Motor neuron (in vitro differentiated cells): ENCODE measurements at places on chromosomes 13 and 19. TPM values are rescaled to one million over a fixed set of nuclear protein-coding genes. Genes with fewer than 3 reads are reported as not detected.

GRCh38 chr13:21813110-21813509 is 142.2 kb downstream of the FGF9 start:
- ATAC-seq = no peak

DNA sequence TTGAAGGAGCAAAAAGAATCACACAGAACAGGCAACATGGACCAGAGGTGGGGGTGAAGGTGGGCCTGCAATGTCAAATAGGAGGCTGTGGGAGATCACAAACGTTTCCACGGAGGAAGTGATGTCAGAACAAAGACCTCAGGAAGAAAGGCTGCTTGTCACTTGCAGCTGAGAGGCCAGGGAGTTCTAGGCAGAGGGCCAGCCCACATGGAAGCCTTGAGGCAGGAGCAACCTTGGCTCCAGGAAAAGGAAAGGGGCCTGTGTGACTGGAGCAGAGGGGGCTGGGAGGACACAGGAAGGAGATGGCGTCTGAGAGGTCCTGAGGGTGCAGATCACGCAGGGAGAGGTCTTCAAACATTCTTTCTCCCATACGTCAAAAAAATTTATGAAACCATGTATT is 16.3 kb downstream of the ZNF160 start:
- no peak for ATAC-seq

DNA sequence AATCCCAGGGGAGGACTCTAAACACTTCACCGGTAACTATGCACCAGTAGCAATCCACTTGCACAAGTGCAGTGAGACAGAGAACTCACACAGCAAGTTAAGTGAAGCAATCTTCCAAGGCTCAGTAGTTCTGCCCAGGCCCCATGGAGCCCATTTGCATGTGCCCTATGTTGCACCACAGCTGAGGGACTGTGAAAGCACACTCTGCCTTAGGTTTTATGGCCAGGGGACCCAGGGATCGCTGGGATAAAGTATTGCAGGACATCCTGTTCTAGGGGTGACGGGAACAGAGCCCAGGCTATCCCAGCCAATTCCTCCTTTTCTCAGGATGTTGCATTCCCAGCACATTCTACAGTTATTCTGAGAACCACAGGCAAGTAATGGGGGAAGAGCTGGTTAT is 6.0 kb upstream of the AMER2 start:
- no peak for ATAC-seq

GRCh38 chr19:14149509-14149994 is 13.2 kb upstream of the ASF1B start:
- peak; percentile 47 for ATAC-seq

- ATAC-seq = no peak
Measured at GRCh38 chr13:59880468-59880867, 283.3 kb downstream of the DIAPH3 start.

- peak; percentile 1 for ATAC-seq
Measured at GRCh38 chr19:10419200-10419645, 1.1 kb upstream of the PDE4A start.

GRCh38 chr13:23996456-23996855 is 99.2 kb upstream of the C1QTNF9B start:
- no peak for ATAC-seq

- no peak for ATAC-seq
Measured at GRCh38 chr13:93244918-93245280, 18.3 kb downstream of the GPC6 start.

- ATAC-seq = no peak
Measured at GRCh38 chr19:55638864-55639359, 1.9 kb upstream of the ZNF580 start.

DNA sequence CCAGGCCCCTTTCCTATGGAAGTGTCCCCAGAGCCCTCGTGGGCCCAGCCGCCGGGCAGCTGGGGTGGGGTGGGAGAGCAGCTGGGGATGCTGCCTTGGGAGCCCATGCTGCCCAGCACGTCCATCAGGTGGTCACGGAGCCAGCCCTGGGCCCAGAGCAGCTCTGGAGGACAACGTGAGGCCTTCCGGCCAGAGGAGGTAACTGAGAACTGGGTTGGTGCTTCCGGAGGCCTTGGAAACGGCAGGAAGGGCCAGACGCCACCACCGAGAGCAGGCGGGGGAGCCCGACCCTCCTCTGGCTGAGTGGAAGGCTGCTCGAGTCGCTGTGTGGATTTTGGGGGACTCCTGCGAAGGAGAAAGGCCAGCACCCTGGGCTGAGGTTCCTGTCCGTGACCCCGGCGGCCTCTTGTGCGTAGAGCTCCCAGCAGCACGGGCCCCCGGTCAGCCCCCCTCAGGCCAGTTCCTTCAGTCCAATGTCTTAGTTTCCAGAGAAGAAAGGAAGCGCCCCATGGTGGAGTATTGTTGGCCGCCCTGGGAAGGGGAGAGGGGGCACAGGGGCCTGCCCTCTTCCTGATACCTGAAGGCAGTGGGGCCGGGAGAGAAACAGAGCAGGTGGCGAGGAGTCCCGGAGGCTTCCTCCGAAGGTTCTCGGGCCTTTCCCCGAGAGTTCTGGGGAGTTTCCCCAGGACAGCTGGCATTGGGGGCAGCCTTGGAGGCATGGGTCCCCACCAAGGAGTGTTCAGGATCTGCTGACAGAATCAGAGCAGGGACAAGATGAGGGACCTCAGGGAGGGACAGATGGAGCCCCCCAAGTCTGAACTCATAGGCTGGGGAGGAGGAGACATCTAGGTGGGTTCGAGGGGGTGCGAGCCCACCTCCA is 68.8 kb downstream of the MLLT1 start:
- ATAC-seq = no peak

DNA sequence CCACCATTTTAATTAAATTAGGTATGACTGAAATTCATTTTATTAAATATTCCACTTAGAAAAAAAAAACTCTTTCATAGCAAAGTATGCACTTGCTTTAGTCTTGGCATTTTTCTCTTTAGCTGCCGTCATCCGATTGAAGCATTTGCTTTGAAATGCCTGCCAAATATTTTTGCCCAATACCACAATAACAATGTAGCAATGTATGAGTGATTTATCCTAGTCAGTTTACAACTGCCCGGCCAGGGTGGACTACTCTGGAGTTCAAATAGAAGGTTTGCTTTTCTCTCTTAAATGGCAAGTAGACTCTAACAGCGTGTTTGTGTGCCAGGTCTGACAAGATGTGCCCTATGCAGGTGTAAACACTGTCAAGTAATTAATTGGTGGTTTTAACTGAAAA is 675.3 kb upstream of the SGCG start:
- ATAC-seq = no peak

- ATAC-seq = no peak
Measured at GRCh38 chr13:32752997-32753606, 166.8 kb downstream of the PDS5B start.

Gene FXYD3
- total RNA-seq = 1.6 and 1.9 TPM in 2 replicates

Gene GRIN3B
- 0.09 and 0.21 TPM in 2 replicates for total RNA-seq

Gene NKG7
- total RNA-seq = 0.27 TPM in 1 of 2 replicates, not detected in the other

Gene TMEM272
- 0.33 and 0.38 TPM in 2 replicates for total RNA-seq

Gene TSKS
- total RNA-seq = 0.69 TPM in 1 of 2 replicates, not detected in the other

Gene OR4F17
- total RNA-seq = 1.0 and 3.4 TPM in 2 replicates

Gene CARM1
- 38.0 and 48.8 TPM in 2 replicates for total RNA-seq

Gene ZNF723
- not detected in 2 replicates for total RNA-seq
